MM.1S (cell line): ENCODE measurements at places on chromosomes 3 and 15.

DNA sequence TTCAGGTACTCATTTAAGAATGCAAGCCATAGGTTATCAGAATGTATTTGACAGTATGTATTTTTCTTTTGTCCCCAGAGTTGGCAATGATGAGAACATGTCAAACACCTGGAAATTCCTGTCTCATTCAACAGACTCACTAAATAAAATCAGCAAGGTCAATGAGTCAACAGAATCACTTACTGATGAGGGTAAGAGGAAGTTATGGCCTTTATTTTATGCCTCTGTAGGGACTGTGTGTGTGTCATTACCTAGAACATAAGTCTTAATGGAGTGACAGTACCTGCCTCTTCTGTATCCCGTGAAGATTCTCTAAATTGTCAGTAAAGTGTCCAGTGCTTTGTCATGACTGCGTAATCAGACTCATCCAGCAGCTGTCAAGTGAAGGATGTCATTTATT, 77.5 kb downstream of the KLHL25 start:
- no peak for DNase-seq

DNA sequence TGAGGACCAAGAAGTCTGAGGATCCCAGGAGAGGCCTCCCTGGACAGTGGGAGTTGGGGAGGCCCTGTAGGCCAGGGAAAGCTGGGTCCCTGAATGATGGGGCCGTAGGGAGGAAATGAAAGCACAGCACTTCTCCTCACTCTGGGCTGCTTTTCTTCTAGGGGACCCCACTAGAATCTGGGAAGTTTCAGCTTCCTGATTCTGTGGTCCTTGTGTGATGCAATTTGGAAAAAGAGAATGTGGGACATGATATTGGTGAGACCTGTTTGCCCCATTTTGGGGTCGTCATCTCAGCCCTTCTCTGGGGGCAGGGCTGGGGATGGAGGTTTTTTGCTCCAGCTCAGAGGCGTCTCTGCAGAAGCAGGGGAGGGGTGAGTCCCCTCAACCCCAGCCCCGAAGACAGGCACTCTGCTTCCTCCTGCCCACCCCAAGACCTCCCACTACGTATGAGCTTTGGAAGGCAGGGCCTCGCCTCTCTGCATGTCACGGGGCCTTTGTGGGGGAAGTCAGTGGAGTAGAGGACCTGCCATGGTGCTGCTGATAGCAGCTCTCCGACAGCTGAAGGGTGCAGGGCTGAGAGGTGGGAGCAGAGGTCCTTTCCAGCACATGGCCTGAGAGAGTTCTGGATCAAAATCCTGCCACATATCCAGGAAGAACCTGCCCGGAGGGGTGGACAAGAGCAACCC, 1.5 kb upstream of the SNX22 start:
- no peak for DNase-seq

GRCh38 chr15:75230016-75230343, 28.2 kb upstream of the GOLGA6C start:
- no peak for DNase-seq

GRCh38 chr15:101169495-101170071, 82.3 kb downstream of the CHSY1 start:
- no peak for DNase-seq

GRCh38 chr15:56719774-56720555, 13.3 kb downstream of the ZNF280D start:
- no peak for DNase-seq

DNA sequence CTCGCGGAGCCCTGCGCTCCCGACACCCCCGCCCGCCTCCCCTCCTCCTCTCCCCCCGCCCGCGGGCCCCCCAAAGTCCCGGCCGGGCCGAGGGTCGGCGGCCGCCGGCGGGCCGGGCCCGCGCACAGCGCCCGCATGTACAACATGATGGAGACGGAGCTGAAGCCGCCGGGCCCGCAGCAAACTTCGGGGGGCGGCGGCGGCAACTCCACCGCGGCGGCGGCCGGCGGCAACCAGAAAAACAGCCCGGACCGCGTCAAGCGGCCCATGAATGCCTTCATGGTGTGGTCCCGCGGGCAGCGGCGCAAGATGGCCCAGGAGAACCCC, 464 bp downstream of the SOX2 start:
- no peak for DNase-seq
